ENCODE measurements at places on chromosomes 6 and 20. TPM values are rescaled to one million over a fixed set of nuclear protein-coding genes. Genes with fewer than 3 reads are reported as not detected.

- DNase-seq = no peak
These were observed 25.5 kb upstream of the DST start for GRCh38 chr6:56668158-56668557.

DNA sequence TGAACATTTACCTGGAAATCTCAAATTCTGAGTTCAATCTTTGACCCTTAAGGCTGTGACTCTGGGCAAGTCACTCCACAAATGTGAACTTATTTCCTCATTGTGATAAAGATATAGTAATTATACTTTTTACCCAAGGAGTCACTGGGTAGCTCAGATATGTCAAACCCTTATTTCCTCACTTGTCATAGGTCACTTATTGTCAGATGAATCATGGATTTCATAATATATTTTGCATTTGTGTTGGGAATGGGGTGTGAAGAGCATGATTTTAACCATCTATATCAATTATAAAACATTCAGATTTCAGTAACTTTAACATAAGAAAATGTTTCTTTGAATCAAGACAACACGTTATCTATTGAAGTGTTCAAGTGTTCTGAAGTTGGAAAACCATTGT, 3.7 kb upstream of the CARMIL1 start:
- DNase-seq = no peak

GRCh38 chr20:30513050-30513628, 744.3 kb upstream of the DEFB115 start:
- no peak for DNase-seq

DNA sequence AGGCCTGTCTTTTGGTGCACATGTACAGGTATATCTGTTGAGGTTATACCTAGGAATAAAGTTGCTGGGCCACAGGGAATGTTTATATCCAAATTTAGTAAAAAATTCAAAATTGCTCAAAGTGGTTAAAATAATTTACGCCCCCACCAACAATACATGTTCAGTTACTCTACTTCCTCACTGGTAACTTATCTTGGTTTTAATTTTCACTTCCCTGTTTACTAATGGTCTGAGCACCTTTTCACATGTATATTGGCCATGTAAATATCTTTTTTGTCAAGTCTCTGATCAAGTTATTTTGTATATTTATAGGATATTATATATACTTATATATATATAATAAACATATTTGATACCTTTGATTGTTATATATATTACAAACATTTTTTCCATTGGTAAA, 9.7 kb downstream of the PDE7B start:
- DNase-seq = no peak

- DNase-seq = no peak
These were observed 201.5 kb upstream of the ZNF217 start for GRCh38 chr20:53795170-53795569.

GRCh38 chr20:59364611-59365010, 64.2 kb downstream of the EDN3 start:
- no peak for DNase-seq

DNA sequence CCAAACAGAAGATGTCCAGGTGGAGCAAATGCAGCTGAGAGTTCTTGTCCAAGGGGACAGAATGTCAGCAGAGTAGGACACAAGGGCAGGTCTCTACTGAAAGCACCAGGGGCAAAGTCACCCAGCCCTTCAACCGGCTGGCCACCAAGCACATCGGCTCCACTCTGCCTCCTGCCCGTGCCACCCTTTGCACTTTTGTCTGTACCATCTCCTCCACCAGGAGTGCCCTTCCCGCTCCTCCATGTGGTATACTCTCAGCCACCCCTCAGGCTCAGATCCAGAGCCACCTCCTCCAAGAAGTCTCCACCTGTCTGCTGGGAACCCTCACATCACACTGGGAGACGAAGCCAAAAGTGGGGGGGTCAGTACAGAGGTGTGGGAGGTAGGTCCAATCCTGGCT, 4.1 kb upstream of the HSPA12B start:
- DNase-seq = no peak

DNA sequence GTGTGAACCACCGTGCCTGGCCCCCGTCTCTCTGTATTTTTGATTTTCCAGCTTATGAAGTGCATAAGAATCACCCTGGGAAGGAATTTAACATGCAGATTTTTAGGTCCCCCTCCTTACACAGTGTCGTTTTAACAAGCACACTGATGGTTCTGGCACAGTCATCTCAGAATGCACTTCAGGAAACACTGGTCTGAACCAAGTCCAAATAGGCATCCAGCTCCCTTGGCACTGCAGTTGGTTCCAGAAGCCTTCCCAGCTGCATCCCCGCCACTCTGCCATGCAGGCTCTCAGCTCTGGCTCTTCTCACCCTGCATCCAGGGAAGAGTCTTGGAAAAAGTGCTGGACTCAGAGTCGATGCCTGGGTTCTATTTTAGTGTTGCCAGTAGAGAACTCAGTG, 20.1 kb downstream of the RIPOR2 start:
- no peak for DNase-seq

- DNase-seq = no peak
These were observed 261.9 kb upstream of the MOCS1 start for GRCh38 chr6:40196135-40196518.

DNA sequence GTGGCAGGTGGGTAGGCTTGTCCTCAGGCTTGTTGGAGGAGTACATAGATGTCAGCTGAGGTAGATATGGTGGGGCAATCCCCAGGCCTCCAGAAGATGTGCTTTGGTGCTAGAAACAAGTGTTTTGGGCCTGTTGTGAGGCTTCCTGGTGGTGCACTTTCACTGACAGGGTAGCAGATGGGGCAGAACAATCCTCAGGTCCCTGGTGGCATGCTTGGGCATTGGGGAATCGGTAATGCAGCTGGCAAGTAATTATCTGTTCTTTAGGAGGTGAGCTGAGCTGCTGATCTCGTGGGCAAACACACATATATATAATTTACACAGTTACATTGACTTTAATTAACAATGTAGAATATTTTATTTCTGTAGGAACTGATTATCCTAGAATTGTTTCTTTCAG, 458.7 kb downstream of the BMP2 start:
- DNase-seq = no peak

DNA sequence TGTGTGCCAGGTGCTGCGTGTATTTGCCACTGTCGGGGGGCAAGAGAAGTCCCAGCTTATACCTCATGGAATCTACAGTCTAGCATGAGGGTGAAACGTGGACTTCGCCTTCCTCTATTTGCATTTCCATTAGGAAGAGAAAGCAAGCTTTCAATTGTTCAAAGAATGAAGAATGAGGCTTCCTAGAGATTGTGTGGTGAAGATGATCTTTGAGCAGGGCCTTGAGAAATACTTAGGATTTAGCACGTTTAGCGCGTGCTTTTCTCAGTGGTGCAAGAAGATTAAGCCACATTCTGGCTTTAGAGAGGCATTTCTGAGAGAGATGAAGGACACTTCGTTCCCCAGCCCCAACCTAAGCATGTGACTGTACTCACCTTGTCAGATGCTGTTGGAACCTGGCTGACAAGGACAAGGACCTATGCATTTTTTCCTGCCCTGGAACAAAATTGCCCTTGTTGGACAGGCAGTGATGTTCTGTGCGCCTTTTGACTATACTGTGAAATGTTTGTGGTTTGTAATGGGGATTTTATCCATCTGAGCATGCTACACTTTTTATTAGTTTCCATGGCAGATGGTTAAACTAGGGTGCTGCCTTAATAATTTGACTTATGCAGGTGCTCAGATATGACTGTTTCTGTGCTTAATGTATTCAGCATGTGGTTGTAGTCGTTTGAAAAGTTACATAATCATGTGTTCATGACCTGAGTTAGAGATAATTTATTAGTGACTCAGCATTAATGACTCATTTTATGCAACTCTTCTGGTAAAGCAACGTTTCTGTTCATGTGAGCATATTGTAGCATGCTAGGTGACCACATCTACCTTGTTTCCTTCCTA, 10.7 kb downstream of the TULP4 start:
- no peak for DNase-seq

GRCh38 chr6:35833536-35833935, 28.4 kb downstream of the LHFPL5 start:
- no peak for DNase-seq

DNA sequence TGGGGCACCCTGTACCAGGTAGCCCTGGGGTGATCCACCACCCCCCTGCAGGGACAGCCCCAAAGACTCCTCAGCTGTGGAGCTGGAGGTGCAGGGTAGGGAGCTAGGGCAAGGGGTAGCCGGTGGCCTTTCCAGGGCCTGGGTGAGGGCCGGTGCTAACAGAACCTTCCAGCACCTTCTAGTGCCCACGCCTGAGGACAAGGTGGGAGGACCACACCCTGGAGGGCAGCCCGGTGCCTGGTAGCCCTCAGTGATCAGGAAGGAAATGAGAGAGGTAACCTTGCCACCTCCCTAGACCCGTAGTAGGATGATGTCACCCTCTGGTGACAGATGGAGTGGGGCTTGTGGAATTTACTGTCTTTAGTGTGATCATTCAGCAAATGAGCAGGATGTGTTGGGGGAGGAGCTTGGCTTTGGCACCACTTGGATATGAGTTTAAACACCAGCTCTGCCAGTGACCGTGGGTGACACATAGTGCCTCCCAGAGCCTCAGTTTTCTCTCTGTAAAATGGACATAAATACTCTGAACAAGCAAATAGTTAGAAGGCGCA, 187.7 kb downstream of the NFATC2 start:
- DNase-seq = peak; percentile 72

- DNase-seq = no peak
These were observed 131.1 kb downstream of the KIF13A start for GRCh38 chr6:17856306-17856705.

GRCh38 chr20:54115172-54115854, 44.9 kb upstream of the BCAS1 start:
- DNase-seq = no peak

DNA sequence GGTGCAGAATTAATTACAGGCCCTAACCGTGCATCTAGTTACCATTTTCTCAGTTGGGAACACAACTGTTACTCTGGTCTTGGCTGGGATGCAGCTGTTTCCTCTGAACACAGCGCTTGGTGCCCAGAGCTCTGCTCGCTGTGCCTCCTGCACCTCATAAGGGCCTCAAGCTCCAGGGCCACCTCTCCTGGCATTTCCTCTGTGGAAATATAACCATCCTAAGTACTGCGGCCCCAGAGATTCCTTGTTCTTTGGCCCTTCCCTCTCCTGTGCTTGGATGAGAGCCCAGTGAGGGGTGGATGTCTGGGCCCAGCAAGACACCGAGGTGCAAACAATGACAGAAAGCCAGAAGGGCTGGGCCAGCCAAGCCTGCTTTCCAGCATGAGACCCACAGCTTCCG, 169.9 kb upstream of the CST7 start:
- no peak for DNase-seq

TSPO2 gene
- not detected for total RNA-seq

PLAGL2 gene
- 0.40 TPM for total RNA-seq

TNFAIP3 gene
- total RNA-seq = 0.79 TPM

BYSL gene
- 34.0 TPM for total RNA-seq

All from MG63 (cell line).